ENCODE measurements at places on chromosomes 6 and 20.

DNA sequence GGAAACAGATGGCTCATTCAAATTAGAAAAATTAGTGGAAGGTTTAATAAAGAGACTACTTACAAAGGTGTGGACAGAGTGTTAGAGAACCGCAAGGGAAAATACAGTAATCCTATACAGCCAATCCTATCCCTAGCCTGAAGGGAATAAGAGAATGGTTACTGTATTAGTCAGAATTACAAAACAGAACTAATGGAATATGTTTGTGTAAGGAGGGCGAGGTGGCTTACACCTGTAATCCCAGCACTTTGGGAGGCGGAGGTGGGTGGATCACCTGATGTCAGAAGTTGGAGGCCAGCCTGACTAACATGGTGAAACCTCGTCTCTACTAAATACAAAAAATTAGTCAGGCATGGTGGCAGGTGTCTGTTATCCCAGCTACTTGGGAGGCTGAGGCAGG lies 16.3 kb upstream of the TRPC4AP start:
- no peak for DNase-seq

- DNase-seq: peak; percentile 35
Observed at GRCh38 chr6:2038092-2038491, 207.3 kb downstream of the GMDS start.

- DNase-seq: no peak
Observed at GRCh38 chr6:168232062-168232461, 87.5 kb downstream of the DACT2 start.

DNA sequence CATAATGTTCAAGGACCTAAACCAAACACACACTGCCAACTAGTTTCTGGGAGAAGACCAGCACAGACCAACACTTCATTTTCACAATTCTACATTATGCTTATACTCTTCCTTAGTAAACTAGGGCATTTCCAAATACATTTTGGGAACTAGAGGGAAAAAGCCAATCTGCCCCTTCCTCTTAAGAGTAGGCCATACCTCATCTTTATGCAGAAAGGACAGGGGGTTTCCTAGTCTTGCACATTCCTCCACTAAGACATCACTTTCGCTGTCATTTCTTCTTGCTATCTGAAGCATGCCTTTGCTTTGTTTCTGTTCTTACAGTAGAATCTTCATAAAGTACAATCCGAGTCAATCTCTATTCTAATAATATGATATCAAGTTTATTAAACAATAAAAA lies 105.7 kb downstream of the SMLR1 start:
- DNase-seq: no peak

- DNase-seq: no peak
Observed at GRCh38 chr6:133730881-133731280, 158.0 kb upstream of the TCF21 start.

- no peak for DNase-seq
Observed at GRCh38 chr6:169707772-169708171, 5.8 kb downstream of the C6orf120 start.

DNA sequence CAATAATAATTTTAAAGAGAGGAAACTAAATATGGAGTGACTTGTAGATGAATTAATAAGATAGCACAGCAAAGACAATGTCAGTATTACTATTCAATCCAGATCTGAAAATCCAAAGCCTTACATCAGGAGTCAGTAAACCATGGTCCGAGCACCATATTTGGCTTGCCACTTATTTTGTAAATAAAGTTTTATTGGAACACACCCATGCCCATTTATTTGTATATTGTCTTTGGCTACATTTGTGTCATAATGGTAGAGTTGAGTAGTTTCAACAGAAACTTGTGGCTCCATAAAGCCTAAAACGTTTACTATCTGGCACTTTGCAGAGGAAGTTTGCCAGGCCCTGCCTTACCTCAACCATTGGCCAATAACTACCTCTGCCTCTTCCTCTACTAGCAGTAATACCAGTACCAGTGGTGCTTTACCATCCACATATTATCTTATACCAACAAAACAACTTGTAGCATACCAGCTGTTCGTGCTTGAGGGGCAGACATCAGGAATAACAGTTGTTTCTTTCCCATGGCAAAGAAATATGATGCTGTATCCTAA lies 51.8 kb upstream of the SYNJ2 start:
- no peak for DNase-seq

- DNase-seq: no peak
Observed at GRCh38 chr6:26340066-26340465, 24.9 kb upstream of the BTN3A2 start.

- DNase-seq: peak; percentile 14
Observed at GRCh38 chr6:11096109-11096508, 2.5 kb downstream of the SMIM13 start.

GRCh38 chr6:31713991-31714684 lies 1.0 kb upstream of the LY6G6D start:
- no peak for DNase-seq

DNA sequence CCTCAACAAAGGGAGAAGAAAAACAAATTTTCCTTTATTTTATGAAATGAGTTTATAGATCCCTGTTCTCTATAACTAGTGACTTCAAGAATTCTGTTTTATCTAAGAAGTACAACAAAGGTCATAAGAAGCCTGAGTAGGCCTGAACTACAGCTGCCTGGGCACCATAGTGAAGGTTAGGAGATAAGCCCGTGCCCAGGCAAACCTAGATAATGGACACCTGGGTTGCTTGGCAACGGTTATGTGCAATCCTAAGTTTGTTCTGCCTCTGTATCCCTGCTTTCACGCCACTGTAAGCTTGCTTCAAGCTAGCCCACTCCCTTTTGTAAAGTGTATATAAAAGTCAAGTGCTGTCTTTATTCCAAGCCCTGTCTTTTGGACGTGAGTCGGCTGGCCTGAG lies 23.2 kb downstream of the SCGN start:
- no peak for DNase-seq

DNA sequence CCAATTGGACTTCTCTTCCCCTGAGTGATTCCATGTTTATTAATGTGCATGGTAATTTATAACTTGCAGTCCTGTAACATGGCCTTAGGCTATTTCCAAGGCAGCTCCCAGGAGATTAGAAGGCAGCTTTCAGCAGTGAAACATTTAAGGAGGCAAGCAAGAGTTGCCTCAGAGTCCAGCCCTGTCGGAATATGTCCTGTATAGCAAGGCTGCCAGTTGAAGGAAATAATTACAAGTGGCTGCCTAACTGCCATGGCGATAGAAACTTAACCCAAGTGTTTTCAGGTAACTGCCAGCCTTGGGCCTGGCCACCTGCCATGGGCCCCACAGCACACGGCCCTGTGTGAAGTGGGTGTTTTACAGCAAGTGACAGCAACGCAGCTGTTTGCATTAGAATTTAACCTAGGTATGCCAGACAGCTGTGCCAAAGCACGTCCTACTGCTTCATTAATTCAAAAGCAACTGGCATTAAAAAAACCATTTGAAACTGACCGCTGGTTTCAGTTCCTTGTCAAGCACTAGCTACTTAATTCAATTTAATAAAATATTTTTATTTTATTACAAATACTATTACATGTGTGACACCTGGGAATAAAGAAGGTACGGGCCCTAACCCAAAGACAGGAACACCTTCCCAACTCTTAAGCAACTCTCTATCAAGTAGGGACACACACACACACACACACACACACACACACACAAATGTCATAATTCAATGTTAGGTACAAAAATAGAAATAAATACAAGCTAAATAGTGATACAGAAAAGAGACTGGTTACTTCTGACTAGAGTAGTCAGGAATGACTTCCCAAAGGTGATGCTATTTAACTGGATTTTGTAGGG lies 151.8 kb upstream of the HEY2 start:
- DNase-seq: no peak

DNA sequence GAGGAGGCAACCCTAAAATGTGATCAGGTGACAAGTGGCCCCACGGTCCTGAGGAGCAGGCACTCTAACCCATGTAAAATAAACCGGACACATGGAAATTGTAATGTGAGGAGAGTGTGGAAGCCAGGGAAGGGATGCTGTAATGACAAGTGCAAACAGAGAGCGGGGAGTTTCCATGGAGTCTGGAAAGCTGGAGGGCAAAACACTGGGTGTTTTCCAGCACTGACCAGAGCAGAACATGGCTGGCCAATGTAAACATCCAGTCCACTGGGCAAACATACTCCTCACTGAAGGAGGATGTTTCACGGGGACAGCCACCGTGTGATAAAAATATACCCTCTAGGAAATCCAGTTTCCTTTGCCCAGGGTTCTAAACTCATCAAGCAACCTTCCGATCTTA lies 219.0 kb upstream of the JARID2 start:
- DNase-seq: no peak

Data from T-helper 2 cell treated with Interferon-gamma antibody and Interleukin-4, amounts not matched to agents 5 μg/mL and 100 μg/mL, for 36 hours (primary cell).